Neuronal stem cell (in vitro differentiated cells): ENCODE measurements at places on chromosomes 2 and 18.

- no peak for DNase-seq
- no peaks in the 10 kb centered on the region for H3K27me3 ChIP-seq
- peaks cover 3% of the 10 kb centered on the region for H3K36me3 ChIP-seq
- no peak overlapping the region for H3K4me3 ChIP-seq
- H3K4me1 ChIP-seq = peaks cover 37% of the 10 kb centered on the region
These were observed 96.8 kb downstream of the STPG4 start for GRCh38 chr2:47058003-47058931.

DNA sequence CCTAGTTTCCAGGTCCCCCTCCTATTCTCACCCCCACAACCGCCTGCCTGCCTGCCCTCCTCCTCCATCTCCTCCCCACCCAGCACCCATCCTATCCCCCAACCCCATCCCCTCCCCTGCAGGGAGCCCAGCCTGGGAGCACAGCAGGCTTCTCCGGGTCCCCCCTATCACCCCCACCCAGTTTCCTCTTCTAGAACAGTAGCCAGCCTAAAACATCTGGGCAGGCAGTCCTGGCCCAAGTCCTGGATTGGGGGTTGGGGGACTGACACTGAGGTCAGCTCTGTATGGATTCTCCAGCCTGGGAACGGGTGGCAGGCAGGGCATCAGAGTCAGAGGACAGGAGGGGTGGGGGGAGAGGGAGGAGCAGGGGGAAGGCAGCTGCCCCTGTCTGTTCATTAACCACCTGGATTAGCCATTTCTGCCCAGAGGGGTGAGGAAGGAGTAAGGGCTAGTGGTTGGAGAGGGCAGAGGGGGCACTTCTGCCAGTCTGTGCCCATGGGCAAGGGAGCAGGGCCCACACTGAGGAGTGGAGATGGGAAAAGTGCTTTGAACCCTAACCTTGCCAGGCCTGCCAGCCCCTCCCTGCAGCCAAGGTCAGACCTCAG lies 60.0 kb downstream of the TNS1 start:
- H3K27ac ChIP-seq = no peak overlapping the region
- peaks cover 14% of the 10 kb centered on the region for H3K4me1 ChIP-seq
- no peaks in the 10 kb centered on the region for H3K36me3 ChIP-seq
- peaks cover 5% of the 10 kb centered on the region for H3K27me3 ChIP-seq
- no peak for DNase-seq
- H3K4me3 ChIP-seq = no peak overlapping the region

GRCh38 chr18:62876828-62877227 lies 161.5 kb downstream of the PHLPP1 start:
- DNase-seq = peak; percentile 17
- H3K4me3 ChIP-seq = no peak overlapping the region
- H3K27ac ChIP-seq = peak overlapping the region; percentile 91
- H3K36me3 ChIP-seq = no peaks in the 10 kb centered on the region
- H3K27me3 ChIP-seq = no peaks in the 10 kb centered on the region

DNA sequence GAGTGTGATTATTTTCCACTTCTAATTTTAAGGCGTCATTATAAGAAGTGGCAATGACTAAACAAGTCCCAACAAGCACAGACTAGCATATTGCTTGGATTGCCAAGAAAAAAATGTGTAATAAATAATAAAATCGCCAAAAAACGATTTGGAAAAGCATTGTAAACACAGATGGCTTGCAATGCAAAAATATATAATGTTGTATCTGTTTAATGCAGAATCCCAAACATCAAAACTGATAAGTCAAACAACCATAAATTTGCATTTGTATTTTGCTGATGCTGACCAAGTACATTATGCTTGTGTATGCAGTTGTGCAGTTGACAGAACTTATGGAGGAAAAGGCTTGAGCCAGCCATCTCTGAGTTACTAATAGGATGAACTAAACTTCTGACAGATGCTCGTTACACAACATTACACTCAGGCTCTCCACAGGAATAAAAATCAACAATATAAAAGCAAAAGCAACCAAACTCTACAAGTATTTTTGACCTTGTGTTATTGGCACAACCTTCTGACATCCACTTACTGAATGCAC lies 68.1 kb downstream of the DNER start:
- H3K4me3 ChIP-seq = no peak overlapping the region
- H3K36me3 ChIP-seq = no peaks in the 10 kb centered on the region
- no peaks in the 10 kb centered on the region for H3K27me3 ChIP-seq
- H3K4me1 ChIP-seq = peaks cover 1% of the 10 kb centered on the region
- no peak overlapping the region for H3K27ac ChIP-seq
- no peak for DNase-seq

DNA sequence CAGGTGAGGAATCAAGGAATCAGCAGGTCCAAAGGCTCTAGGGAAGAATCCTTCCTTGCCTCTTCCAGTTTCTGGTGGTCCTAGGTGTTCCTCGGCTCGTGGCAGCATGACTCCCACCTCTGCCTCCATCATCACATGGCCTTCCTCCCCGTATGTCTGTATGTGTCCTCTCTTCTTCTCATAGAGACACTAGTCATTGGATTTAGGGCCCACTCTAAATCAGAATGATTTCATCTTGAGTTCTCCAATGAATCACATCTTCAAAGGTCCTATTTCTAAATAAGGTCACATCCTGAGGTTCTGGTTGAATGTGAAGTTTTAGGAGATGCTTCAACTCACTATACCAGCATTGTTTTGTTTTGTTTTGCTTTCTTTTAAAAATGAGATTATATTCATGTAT lies 11.1 kb upstream of the AGFG1 start:
- no peaks in the 10 kb centered on the region for H3K27me3 ChIP-seq
- peaks cover 8% of the 10 kb centered on the region for H3K4me1 ChIP-seq
- DNase-seq = no peak
- H3K4me3 ChIP-seq = no peak overlapping the region

GRCh38 chr18:76437011-76437410 lies 58.0 kb downstream of the ZNF516 start:
- peaks cover 49% of the 10 kb centered on the region for H3K36me3 ChIP-seq
- no peak for DNase-seq
- no peak overlapping the region for H3K4me3 ChIP-seq
- H3K4me1 ChIP-seq = no peaks in the 10 kb centered on the region

DNA sequence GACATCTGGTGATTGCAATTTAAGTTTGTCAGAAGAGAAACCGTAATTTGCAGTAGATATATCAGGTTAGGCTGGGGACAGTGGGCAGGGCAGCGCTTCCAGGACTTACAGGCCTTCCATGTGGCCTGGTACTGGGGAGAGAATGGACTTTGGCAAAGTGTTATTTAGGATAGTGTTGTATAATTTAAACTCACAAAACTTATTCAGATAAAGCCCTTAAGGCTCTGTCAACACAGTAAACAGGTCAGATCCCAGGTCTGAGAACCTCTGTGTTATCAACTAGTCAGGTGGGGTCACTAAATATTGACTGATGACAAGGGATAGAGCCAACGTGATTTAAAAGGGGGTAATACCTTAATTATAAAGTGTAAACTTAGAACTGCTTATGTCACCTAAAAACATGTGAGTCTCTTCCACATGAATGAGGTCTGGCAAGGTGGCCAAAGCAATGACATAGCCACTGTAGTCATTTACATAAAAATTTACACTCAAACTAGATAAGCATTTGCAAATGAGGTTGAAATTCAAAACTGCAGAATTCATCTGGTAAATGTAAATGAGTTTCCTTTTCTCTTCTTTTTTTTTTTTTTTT lies 80.2 kb upstream of the DNMT3A start:
- H3K36me3 ChIP-seq = peaks cover 13% of the 10 kb centered on the region
- no peaks in the 10 kb centered on the region for H3K27me3 ChIP-seq
- H3K4me3 ChIP-seq = no peak overlapping the region
- H3K27ac ChIP-seq = no peak overlapping the region

- no peak for DNase-seq
- no peaks in the 10 kb centered on the region for H3K36me3 ChIP-seq
- H3K4me1 ChIP-seq = peaks cover 3% of the 10 kb centered on the region
- H3K27ac ChIP-seq = no peak overlapping the region
- H3K27me3 ChIP-seq = no peaks in the 10 kb centered on the region
These were observed 38.4 kb downstream of the PKP4 start for GRCh38 chr2:158495175-158495574.

GRCh38 chr2:200523604-200524003 lies 2.4 kb upstream of the SGO2 start:
- no peaks in the 10 kb centered on the region for H3K36me3 ChIP-seq
- H3K27me3 ChIP-seq = peaks cover 4% of the 10 kb centered on the region
- DNase-seq = no peak
- H3K4me3 ChIP-seq = no peak overlapping the region
- peak overlapping the region; percentile 7 for H3K27ac ChIP-seq

DNA sequence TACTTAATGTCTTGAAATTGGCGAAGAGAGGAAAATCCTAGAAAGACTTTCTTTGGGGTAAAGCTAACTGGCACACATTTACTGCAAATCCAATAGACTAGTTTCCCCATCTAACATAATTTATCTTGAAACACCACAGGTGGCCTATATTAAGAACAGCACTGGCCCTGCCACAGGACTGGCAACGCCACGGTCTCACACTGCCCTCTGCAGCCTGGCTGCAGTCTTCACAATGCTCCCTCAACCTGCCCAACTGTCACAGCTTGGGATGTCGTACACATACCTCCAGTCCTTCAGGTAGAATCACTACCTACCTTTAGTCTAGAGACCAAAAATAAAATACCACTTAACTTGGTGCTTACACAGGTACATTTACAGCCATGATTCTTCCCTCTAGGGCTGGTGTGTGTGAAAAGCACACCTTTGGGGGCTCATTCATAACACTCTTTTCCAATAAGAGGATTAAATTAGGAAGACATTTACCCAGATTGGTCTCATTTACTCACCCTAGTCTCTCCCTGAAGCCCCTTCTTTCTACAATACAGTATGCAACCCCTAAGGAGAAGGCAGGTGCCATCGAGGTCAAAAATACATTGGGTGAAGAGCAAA lies 222.2 kb downstream of the C1D start:
- no peaks in the 10 kb centered on the region for H3K36me3 ChIP-seq
- H3K27me3 ChIP-seq = no peaks in the 10 kb centered on the region
- H3K27ac ChIP-seq = no peak overlapping the region
- no peak overlapping the region for H3K4me3 ChIP-seq
- peaks cover 2% of the 10 kb centered on the region for H3K4me1 ChIP-seq

GRCh38 chr2:61995065-61995464 lies 89.6 kb downstream of the COMMD1 start:
- H3K4me1 ChIP-seq = no peaks in the 10 kb centered on the region
- H3K27ac ChIP-seq = no peak overlapping the region
- H3K4me3 ChIP-seq = no peak overlapping the region
- H3K27me3 ChIP-seq = no peaks in the 10 kb centered on the region
- H3K36me3 ChIP-seq = no peaks in the 10 kb centered on the region

GRCh38 chr2:95077530-95077825 lies 44.1 kb downstream of the MRPS5 start:
- no peak overlapping the region for H3K27ac ChIP-seq
- no peak overlapping the region for H3K4me3 ChIP-seq
- H3K27me3 ChIP-seq = peaks cover 8% of the 10 kb centered on the region
- no peaks in the 10 kb centered on the region for H3K36me3 ChIP-seq
- DNase-seq = no peak

DNA sequence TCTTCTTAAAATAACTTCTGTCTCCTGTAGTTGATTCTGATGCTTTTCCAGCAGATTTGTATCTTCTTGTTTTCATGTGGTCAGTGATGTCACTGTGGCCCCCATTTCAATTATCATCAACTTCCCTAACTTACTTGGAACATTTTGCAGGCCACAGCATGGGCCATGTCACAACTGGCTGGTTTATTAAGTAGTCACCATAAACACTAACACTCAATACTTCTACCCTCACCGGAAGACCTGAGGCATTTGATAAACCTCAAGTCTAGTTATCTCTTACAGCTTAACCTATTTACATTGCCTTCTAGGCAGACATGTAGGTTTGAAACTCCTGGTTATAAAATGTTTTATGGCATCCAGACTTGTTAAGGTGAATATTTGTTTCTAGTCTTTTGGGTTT lies 37.4 kb upstream of the PROKR1 start:
- H3K27ac ChIP-seq = no peak overlapping the region
- H3K36me3 ChIP-seq = no peaks in the 10 kb centered on the region
- no peak overlapping the region for H3K4me3 ChIP-seq
- DNase-seq = no peak
- no peaks in the 10 kb centered on the region for H3K27me3 ChIP-seq

DNA sequence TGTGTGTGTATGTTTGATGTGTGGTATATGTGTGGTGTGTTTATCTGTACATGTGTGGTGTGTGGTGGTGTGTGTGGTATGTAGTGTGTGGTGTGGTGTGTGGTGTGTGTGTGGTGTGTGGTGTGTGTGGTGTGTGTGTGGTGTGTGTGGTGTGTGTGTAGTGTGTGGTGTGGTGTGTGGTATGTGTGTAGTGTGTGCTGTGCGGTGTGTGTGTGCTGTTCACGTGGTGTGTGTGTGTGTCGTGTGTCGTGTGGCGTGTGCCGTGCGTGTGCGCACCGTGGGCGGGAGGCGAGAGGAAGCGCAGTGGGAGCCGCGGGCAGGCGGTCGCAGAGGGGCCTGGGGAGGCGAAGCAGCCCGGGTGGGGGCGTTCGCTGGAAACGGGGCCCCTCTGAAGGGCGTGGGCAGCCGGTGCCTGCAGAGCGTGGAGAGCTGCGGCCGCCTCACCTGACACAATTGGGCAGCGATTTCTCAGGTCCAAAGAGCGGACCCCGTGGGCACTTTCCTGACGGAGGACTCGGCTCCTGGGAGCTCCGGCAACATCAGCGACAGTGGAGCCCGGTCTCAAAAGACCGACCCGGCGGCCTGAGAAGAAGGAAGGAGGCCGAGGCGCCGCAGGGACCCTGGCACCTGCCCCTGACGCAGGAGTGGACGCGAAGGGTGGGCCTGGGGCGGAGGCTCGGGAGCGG lies 741.1 kb upstream of the SALL3 start:
- no peaks in the 10 kb centered on the region for H3K27me3 ChIP-seq
- peaks cover 13% of the 10 kb centered on the region for H3K4me1 ChIP-seq
- DNase-seq = no peak

DNA sequence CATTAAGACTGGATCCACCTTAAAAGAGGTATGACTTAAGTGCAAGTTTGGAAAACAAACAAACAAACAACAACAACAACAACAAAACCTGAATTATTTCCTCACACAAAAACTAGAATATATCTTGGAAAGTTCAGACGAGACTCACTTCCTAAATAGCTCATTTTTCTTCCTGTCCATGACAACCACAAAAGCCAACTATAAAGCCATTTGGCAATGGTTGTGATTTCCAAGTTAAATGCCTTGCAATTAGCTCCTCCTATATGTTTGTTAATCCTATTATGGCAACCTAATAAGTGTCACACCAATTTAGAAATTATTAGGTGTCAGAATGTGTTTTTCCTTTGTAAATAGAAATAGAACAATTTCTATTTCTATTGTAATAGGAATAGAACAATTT lies 91.6 kb upstream of the ARL5A start:
- no peaks in the 10 kb centered on the region for H3K36me3 ChIP-seq
- no peak overlapping the region for H3K27ac ChIP-seq
- peaks cover 3% of the 10 kb centered on the region for H3K4me1 ChIP-seq
- no peak overlapping the region for H3K4me3 ChIP-seq

- H3K27me3 ChIP-seq = no peaks in the 10 kb centered on the region
- H3K4me1 ChIP-seq = no peaks in the 10 kb centered on the region
- DNase-seq = no peak
- no peaks in the 10 kb centered on the region for H3K36me3 ChIP-seq
These were observed 130.9 kb upstream of the TANK start for GRCh38 chr2:161029321-161029720.
